ENCODE measurements at places on chromosomes 7 and 10. TPM values are rescaled to one million over a fixed set of nuclear protein-coding genes. Genes with fewer than 3 reads are reported as not detected.
A peak's percentile ranks its signal among the peaks of the same experiment; 100 is the strongest.

- DNase-seq, result no peak
These were observed 32.8 kb downstream of the GOLGA7B start for GRCh38 chr10:97882142-97883091.

GRCh38 chr7:105224884-105225651, 163.7 kb downstream of the SRPK2 start:
- no peak for DNase-seq

DNA sequence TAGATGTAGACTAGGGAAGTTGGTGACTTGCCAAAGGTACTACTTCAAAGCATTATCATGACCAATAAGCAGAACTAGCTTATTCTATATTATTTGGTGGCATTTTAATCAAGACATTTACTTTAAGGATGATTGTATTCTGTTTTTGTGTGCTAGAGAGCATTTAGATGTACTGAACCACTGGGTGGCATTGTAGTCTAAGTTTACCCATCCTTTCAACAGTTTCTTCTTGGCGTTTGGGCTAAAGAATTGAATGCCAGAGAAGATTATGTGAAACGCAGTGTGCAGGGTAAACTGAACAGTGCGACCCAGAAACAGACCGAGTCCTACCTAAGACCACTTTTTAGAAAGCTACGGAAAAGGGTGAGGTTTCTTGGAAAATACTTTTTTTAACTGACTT, 26.8 kb downstream of the PRPF18 start:
- peak; percentile 62 for DNase-seq

GRCh38 chr7:80816806-80817205, 102.0 kb downstream of the SEMA3C start:
- DNase-seq, result no peak

DNA sequence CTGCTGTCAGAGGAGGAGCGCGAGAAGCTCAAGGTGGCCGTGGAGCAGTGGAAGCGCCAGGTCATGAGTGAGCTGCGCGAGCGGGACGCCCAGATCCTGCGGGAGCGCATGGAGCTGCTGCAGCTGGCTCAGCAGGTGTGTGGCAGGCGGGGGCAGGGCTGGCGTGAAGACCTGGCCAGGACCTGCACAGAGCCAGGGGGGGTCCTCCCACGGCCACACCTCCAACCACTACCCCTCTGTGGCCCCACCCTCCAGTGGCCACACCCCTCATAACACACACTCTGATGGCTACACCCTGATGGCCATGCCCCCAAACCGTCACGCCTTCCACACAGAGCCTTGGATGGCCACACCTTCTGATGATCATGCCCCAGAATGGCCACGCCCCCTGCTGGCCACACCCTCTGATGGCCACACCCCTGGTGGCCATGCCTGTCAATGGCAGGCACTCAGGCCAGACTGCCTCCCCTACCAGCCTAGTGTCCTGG, 23.4 kb upstream of the DPYSL4 start:
- DNase-seq, result no peak

- DNase-seq, result no peak
These were observed 143.1 kb downstream of the CHN2 start for GRCh38 chr7:29337546-29338116.

The BTBD16 gene
- 0.39 TPM for polyA plus RNA-seq

The AGR2 gene
- 6.5 TPM for polyA plus RNA-seq

Data from hindlimb muscle (tissue), 1 donor.